ENCODE measurements at places on chromosomes 5 and 9.
A peak's percentile ranks its signal among the peaks of the same experiment; 100 is the strongest.

DNA sequence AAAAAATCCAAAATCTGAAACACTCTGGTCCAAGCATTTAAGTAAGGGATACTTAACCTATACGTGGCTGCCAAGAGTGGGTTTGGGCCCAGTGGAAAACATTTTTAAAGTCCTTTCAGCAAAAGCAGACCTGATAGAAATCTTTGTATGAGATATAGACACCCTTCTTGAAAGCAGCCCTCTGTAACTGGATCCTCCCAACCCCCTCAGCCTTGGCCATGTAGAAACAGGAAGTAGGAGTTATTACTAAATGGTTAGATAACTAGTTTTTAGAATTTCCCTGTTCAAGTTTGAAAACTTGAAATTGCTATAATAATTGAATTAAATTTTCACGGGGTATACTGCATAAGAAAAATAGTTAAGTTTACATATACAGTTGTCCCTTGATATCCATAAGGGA, 111.3 kb upstream of the PCA3 start:
- DNase-seq, result no peak

- no peak for DNase-seq
Observed at GRCh38 chr9:84314306-84314705, 26.3 kb downstream of the SLC28A3 start.

GRCh38 chr5:66356011-66356565, 212.0 kb downstream of the SREK1 start:
- DNase-seq, result no peak

DNA sequence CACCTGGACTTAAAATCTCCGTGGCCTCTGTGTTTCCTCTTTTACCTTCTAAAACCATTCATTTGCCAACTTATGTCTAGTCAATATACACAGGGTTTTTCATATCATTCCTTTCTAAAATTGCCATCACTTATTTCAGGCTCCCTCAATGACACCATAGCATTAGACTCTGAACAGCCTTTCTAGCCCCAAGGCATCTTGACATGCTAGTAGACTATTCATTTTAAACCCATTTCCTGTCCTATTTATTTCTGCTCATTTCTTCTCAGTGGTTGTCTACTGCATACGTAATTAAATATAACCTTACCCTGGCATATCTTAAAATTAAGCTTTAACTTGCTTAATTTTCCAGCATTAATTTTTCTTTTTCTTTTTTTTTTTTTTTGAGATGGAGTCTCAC, 83.2 kb downstream of the PHAX start:
- no peak for DNase-seq

- DNase-seq, result no peak
Observed at GRCh38 chr9:76725011-76725546, 39.2 kb upstream of the PCA3 start.

DNA sequence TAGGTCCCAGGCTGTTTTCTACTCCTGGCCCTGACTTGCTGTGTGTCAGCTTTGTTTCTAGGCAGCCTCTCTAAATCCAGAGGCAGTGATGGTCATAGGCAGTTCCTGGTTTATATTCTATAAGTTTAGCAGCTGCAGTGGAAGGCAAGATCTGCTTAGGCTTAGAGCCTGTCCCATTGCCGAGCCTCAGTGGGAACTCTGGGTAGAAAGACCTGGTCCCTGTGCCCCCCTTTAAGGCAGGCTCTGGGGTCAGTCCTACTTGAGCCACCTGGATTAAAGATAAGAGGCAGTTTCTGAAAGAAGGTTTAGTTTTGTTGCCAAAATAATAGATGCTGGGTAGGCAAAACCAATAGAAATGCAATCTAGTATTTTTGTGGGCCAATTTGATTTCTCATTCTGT, 13.6 kb downstream of the MCCC2 start:
- DNase-seq, result no peak

- DNase-seq, result no peak
Observed at GRCh38 chr5:56845277-56845676, 29.9 kb downstream of the MAP3K1 start.

- no peak for DNase-seq
Observed at GRCh38 chr5:36482812-36483211, 123.6 kb upstream of the SLC1A3 start.

- DNase-seq, result no peak
Observed at GRCh38 chr5:172123269-172123692, 64.7 kb downstream of the STK10 start.

DNA sequence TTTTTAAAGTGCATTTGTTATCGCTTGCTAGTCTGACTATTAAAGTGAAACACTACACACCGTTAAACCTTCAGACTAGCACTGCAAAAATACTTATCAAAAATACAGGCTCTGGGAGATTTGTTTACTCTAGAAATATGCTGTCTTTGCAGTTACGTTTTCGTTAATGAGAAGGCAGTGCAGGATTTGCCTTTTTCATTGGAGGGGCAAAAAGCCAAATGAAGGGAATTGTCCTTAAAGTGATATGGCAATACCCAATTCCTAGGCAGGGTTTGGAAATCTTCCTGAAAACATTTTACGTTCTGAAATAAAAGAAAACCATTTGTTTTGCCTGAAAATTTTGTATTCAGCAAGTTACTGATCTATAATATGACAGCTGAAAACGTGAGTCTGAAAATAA, 1800.2 kb downstream of the MAT2B start:
- DNase-seq, result no peak

DNA sequence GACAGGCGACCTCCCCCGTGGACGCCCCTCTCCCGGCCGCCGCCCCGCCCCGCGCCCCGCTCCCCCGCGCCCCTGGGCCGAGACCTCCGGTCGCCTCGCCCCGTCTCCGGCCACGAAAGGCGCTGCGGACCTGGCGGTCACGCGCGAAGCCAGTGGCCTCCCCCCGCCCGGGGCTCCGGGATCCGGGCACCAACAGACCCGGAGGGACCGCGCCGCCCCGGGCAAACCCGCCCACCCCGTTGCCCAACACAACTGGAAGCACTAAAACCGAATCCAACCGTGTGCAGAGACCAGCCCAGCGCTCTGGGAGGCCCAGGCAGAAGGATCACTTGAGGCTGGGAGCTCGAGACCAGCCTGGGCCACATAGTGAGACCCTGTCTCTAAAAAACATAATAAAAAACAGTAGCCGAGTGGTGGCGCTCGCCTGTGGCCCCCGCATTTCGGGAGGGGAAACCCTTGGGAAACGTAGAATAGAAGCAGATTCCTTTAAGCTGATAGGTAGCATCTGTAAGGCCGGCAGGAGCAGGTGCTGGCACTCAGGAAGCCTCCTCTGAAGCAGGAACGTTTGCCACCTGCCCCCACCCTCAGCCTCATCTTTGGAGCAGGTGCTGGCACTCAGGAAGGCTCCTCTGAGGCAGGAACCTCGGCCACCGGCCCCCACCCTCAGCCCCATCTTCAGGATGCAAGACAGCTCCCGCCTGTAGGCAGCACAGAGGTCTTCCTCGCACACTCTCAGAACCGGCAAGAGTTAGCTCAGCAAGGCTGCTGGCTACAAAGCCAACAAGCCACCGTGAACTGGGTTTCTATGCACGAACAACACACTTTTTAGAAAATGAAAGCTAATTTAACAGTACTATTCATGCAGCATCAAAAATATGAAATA, 4.6 kb upstream of the SLC9A3 start:
- no peak for DNase-seq

DNA sequence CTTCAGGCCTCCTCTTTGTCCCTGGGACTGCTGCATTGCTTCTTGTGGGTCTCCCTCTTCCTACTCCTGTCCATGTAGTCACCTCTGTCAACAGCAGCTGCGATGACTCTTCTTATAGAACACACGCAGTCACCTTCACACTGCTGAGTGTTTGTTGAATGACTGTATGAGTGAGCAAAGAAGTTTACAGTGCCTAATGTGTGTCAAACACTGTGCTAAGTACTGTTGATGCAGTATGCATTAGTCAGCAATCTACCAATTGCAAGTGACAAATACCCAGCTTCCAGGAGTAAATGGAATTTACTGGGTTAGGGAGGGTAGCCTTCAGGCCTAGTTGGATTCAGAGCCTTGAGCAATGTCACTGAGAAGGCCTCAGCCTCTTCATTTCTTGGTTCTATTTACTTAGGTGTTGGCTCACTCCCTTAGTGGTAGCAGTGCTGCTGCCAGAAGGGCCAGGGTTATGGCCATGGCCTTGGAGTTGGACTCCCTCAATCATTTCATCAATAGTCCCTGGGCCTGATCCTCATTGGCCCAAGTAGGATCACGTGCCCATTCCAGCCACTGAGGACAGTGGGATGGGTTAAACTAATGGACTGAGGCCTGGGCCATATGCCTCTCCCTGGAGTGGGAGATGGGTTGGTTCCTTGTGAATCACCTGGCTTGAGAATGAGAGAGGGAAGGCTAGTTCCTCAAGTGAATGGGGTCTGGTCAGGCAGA, 93.5 kb downstream of the RGS3 start:
- DNase-seq, result no peak

DNA sequence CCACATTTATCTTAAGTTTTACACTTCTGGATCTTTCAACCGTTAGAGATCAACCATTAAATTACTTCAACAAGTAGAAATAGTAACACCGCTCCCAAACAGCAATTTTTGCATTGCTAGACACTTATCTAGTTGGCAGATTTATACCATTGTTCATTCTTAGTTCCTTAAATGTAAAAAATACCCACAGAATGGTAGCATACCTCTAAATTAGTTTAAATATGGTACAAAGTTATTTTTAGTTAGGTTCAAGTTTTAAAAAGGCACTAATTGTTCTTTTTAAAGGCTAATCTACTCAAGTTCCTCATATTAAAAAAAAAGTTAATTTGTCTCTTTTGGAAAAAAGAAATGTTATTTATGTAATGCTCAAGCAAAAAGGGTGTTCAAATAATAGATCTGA, 8.1 kb downstream of the PFDN1 start:
- DNase-seq, result no peak

GRCh38 chr5:61622156-61622555, 290.1 kb downstream of the ZSWIM6 start:
- no peak for DNase-seq

DNA sequence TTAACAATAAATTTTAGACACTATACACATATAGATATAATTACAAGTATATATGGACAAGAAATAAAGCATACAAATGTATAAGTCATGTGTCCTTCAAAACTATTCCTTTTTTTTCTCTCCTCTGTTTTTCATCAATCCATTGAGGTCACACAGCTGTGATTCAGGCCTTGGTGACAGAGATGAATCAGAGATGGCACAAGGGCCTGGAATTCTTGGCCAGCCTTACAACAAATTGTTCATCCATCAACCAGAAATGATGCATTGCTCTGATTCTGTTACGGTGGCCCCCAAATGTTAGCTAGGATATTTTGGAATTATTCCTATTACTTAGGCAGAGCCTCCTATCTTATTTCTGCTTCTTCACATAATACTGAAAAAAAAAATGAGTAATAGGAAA, 108.7 kb upstream of the MPDZ start:
- no peak for DNase-seq

- peak; percentile 89 for DNase-seq
Observed at GRCh38 chr9:129888293-129889121, 53.2 kb downstream of the USP20 start.

DNA sequence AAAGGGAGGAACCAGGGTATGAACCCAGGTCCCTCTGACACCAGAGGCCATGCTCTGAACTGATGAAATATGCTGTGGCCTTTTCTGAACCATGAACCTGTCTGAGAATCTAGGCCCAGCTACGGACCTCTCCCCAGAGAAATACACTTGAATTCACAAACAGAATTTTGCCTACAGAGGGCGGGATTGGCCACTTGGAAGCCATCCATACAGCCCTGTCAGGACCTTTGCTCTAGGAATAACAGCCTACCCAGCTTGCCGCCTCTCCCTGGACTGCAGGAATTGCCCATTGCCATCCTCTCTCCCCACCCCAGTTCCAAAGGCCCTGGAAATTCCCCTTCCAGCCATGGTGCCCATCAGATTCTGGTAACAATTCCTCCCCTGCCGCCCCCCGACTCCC, 26.6 kb downstream of the MORN5 start:
- no peak for DNase-seq

DNA sequence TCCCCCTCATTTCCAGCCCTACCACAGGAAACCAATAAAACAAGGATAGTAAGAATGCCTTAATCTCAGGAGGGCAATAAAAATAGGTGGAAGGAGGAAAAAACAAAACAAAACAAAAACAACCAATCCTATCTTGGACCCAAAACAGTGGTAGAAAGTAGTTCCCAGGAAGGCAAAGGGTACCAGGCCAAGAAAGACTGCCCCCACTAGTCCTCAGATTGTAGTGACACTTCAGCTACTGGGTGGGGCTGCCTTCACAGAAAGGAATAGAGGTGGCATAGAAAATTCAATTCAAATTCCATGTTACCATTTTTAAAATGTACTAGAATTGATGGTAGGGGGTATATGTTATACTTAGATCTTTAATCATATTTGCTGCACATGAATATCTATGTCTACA, 59.3 kb downstream of the DPYSL3 start:
- DNase-seq, result no peak

GRCh38 chr5:110096419-110096818, 406.7 kb downstream of the MAN2A1 start:
- DNase-seq, result no peak
